Prostate gland (tissue), 2 donors: ENCODE measurements at places on chromosomes 4 and X.

GRCh38 chr4:101005659-101006058, 341.7 kb downstream of the PPP3CA start:
- DNase-seq, result no peak
- H3K4me3 ChIP-seq, result no peak overlapping the region
- no peaks in the 10 kb centered on the region for H3K36me3 ChIP-seq

DNA sequence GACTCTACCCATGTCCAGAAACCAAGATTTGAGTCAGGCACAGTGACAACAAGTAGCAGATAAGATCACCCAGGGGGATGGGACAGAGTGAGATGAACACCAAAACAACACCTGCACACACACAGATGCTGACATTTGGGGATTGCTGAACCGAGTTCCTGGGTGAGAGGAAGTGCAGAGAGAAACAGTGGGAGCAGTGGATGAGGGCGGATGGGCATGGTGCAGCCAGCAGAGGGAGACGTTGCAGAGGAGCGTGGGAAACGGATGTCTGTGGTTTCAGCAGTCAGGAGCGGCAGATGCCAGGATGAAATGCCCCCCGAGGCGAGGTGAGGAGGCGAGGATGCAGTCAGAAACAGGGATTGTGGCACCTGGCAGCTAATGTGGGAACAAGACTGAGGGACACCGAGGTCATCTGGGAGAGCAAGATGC, 78.6 kb upstream of the STS start:
- H3K4me1 ChIP-seq, result no peaks in the 10 kb centered on the region
- no peaks in the 10 kb centered on the region for H3K27me3 ChIP-seq
- no peaks in the 10 kb centered on the region for H3K36me3 ChIP-seq
- H3K4me3 ChIP-seq, result no peak overlapping the region

GRCh38 chrX:155148724-155149537, 67.3 kb upstream of the VBP1 start:
- no peaks in the 10 kb centered on the region for H3K36me3 ChIP-seq
- no peak overlapping the region for H3K27ac ChIP-seq
- H3K4me3 ChIP-seq, result no peak overlapping the region
- no peaks in the 10 kb centered on the region for H3K4me1 ChIP-seq

- H3K27ac ChIP-seq, result no peak overlapping the region
- H3K27me3 ChIP-seq, result no peaks in the 10 kb centered on the region
- no peaks in the 10 kb centered on the region for H3K36me3 ChIP-seq
- DNase-seq, result no peak
Measured at GRCh38 chrX:48493890-48494364, 14.9 kb upstream of the PORCN start.

DNA sequence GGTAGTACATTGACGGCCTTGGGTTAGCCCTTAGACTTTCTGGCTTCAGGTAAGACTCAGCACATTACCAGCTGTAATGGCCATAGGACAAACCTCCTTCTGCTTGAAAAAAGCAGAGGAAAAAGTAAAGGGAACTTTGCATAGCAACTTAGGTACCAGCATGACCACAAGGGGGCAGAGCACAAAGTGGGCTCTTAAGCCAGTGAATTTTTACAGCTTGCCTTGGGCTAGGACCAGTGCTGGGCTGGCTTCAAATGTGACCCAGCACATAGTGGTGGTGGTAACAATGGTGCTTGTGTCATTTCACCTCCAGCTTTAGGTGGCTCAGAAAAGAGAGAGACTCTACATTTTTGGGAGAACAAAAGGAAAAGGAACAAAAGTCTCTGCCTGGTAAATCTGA, 66.1 kb downstream of the KLHL4 start:
- H3K27ac ChIP-seq, result no peak overlapping the region
- no peaks in the 10 kb centered on the region for H3K36me3 ChIP-seq
- no peaks in the 10 kb centered on the region for H3K27me3 ChIP-seq
- no peak for DNase-seq

DNA sequence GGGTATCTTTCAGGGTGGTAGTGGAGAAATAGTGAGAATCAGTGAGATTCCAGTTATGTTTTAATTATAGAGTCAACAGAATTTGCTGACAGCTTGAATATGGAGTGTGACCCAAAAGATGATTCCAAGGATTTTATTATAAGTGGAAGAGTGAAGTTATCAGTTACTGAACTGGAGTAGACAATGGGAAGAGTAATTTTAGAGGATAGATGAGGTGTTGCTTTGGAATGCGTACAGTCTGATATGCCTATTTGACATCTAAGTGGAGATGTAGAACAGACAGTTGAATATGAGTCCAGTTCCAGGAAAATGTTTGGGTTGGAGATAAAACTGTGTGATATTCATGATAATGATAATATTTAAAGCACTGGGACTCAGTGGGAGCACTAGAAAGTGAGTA, 174.2 kb downstream of the MAPK10 start:
- no peaks in the 10 kb centered on the region for H3K36me3 ChIP-seq
- H3K4me3 ChIP-seq, result no peak overlapping the region
- DNase-seq, result no peak
- no peaks in the 10 kb centered on the region for H3K27me3 ChIP-seq

GRCh38 chr4:47915378-47915777, 995 bp upstream of the NFXL1 start:
- no peak overlapping the region for H3K27ac ChIP-seq
- DNase-seq, result no peak
- no peaks in the 10 kb centered on the region for H3K4me1 ChIP-seq
- no peaks in the 10 kb centered on the region for H3K36me3 ChIP-seq
- H3K27me3 ChIP-seq, result no peaks in the 10 kb centered on the region
- H3K4me3 ChIP-seq, result no peak overlapping the region

DNA sequence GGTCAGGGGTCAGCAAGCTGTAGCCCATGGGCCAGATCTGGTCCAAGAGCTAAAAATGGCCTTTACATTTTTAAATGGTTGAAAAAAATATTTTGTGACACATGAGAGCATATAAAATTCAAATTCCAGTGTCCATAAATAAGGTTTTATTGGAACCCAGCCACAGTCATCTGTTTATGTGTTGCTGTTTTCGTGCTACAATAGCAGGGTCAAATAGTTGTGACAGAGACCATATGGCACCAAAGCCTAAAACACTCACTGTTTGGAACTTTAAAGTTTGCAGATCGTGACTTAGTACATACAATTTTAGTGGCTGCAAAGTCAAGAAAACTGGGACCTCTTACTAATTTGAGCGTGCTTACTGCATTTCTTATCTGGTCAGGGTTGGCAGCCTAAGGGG, 29.2 kb downstream of the LAMP2 start:
- H3K27ac ChIP-seq, result no peak overlapping the region
- no peaks in the 10 kb centered on the region for H3K27me3 ChIP-seq
- no peaks in the 10 kb centered on the region for H3K4me1 ChIP-seq
- DNase-seq, result no peak
- H3K4me3 ChIP-seq, result no peak overlapping the region
- H3K36me3 ChIP-seq, result no peaks in the 10 kb centered on the region

DNA sequence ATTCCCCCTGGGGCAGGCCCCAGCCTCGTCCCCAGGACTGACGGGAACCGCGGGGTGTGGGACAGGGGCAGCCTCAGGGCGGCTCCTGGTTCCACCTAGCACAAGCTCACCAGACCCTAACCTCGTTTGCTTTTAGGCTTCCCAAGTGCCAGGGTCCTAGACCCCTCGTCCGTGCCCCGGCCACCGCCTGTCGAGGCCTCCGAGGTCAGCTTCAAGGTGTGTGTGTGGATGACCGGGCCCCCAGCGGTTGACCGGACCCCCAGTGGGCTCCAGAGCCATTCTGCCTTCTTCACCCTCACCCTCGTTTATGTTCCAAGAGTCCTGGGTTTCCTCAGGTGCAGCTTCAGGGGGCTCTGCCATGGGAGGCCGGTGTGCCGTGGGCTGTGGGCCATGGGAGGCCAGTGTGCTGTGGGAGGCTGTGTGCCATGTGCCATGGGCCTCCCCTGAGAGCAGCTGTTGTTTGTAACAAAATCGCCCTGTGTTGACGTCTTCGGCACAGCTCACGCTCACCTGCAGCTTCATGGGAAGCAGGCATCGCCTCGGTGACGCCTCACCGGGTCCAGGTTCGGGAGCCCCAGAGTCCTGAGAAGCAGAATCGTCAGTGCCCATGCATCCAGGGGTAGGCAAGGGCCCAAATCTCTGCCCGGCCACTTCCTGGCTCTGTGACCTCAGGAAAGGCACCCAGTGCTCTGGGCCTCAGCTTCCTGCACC, 43.0 kb upstream of the HMX1 start:
- peaks cover 5% of the 10 kb centered on the region for H3K27me3 ChIP-seq
- H3K4me3 ChIP-seq, result no peak overlapping the region
- no peaks in the 10 kb centered on the region for H3K4me1 ChIP-seq
- peak; percentile 3 for DNase-seq

DNA sequence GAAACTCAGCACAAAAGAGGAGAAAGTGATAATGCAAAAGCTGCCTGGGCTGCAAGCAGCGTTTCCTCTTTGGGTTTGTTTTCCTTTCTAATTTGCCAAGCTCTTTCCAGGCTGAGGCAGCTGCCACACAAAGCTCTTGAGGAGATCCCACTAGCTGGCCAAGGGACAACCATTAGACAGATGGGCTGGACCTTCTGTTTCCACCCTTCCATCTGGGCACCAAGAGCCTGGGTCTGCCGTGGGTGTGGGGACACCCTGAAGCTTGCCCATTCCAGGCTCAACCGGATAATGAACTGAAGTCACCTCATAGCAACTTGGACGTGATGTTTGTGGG, 194.6 kb upstream of the C1QTNF7 start:
- H3K27ac ChIP-seq, result no peak overlapping the region
- no peak for DNase-seq
- H3K4me1 ChIP-seq, result no peaks in the 10 kb centered on the region
- no peak overlapping the region for H3K4me3 ChIP-seq
- H3K27me3 ChIP-seq, result no peaks in the 10 kb centered on the region
- H3K36me3 ChIP-seq, result no peaks in the 10 kb centered on the region

DNA sequence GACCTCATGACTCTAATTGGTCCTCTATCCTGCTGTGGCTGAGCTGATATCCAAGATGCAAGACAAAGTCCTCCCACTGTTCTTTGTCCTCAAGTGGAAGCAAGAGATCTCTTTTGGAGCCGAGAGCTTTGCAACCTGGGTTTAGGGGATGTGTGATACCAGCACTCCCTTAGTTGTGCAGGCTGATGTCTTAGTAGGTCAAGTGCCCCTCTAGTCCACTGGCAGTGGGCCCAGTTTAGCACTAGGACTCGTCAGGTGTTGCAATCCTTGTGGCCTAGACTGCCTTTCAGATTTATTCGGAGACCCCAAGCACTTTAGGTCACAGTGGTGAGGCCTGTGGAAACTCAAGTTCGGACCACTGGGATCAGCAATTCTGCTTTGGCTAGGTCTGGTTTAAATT, 64.0 kb downstream of the GPRASP3 start:
- H3K27me3 ChIP-seq, result no peaks in the 10 kb centered on the region
- no peak overlapping the region for H3K27ac ChIP-seq
- H3K4me1 ChIP-seq, result no peaks in the 10 kb centered on the region
- H3K4me3 ChIP-seq, result no peak overlapping the region

GRCh38 chr4:115688961-115689360, 575.5 kb upstream of the NDST4 start:
- H3K4me1 ChIP-seq, result no peaks in the 10 kb centered on the region
- H3K27me3 ChIP-seq, result no peaks in the 10 kb centered on the region
- DNase-seq, result no peak
- no peaks in the 10 kb centered on the region for H3K36me3 ChIP-seq
- no peak overlapping the region for H3K4me3 ChIP-seq
- no peak overlapping the region for H3K27ac ChIP-seq

GRCh38 chrX:123873956-123874355, 14.1 kb downstream of the XIAP start:
- no peak for DNase-seq
- H3K27ac ChIP-seq, result no peak overlapping the region
- no peaks in the 10 kb centered on the region for H3K36me3 ChIP-seq
- H3K4me3 ChIP-seq, result no peak overlapping the region
- H3K27me3 ChIP-seq, result no peaks in the 10 kb centered on the region

DNA sequence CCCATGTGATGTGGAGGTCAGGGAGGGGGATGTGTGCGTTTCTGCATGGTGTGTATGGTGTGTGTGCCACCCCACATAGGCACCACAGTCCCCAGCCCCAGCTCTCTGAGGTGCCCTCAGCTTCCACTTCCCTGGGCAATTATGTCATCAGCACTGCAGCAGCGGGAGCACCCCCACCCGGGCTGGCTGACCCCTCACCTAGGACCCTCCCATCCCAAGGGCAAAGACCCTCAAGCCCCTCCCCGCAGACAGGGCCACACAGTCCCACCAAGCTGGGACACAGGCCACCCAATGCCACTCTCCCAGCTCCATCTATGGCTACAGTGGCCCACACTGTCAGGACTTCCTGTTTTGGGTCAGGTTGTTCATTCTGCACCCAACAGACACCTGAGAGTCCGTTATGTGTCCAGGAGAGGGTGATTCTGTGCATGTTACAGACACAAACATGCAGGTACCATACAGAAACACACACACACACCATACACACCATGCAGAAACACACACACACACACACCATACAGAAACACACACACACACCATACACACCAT, 75.2 kb downstream of the JAKMIP1 start:
- H3K27me3 ChIP-seq, result peaks cover 5% of the 10 kb centered on the region
- no peak overlapping the region for H3K4me3 ChIP-seq

- no peaks in the 10 kb centered on the region for H3K4me1 ChIP-seq
- no peak overlapping the region for H3K4me3 ChIP-seq
- no peaks in the 10 kb centered on the region for H3K27me3 ChIP-seq
- peak overlapping the region; percentile 19 for H3K27ac ChIP-seq
- DNase-seq, result no peak
Measured at GRCh38 chrX:16807976-16808542, 21.8 kb downstream of the TXLNG start.

DNA sequence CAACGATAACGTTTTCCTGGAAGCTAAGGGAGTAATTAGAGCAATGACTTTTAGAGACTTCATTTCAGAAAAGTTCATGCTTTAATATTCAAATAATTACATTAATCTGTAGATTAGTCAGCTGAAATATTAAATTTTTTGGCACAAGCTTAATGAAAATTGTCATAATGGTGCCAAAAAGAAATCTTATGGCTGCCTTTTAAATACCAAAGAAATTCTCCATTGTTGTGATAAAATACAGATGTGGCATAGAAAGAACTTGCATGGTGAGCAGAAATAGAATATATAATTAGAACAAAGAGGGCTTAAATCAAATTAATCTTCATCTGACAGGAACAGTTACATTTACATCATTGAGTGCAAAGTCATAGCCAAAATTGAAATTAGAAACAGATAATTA, 263.5 kb downstream of the AFF2 start:
- DNase-seq, result no peak
- H3K36me3 ChIP-seq, result no peaks in the 10 kb centered on the region
- H3K4me3 ChIP-seq, result no peak overlapping the region
- no peaks in the 10 kb centered on the region for H3K27me3 ChIP-seq
- no peak overlapping the region for H3K27ac ChIP-seq

- H3K27ac ChIP-seq, result no peak overlapping the region
- no peaks in the 10 kb centered on the region for H3K36me3 ChIP-seq
- H3K4me1 ChIP-seq, result no peaks in the 10 kb centered on the region
Measured at GRCh38 chrX:11341274-11342201, 48.3 kb downstream of the AMELX start.

DNA sequence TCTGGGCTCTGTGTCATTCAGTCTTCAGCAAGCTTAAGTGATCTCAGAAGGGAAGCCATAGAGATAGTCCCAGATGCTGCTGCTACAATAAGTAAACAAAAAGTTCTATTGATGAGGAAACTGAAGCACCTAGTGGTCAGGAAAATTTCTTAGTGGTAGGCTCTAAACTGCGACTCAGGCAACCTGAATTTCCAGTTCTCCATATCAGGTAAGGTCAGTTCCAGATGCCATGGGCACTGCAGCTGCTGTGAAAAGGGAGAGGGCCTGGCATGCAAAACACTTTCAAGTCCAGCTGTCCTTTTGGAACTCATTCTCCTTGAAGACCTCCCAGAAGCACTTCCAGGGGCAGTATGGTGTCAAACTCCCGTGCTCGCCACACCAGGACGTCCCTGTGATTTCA, 46.2 kb downstream of the REELD1 start:
- no peak overlapping the region for H3K27ac ChIP-seq
- no peaks in the 10 kb centered on the region for H3K27me3 ChIP-seq
- no peaks in the 10 kb centered on the region for H3K36me3 ChIP-seq
- H3K4me3 ChIP-seq, result no peak overlapping the region
- no peak for DNase-seq
